Activated T-cell treated with anti-CD3 and anti-CD28 coated beads, Interleukin-2, amount 50 U/mL, for 4 hours (primary cell): ENCODE measurements at places on chromosomes 1 and 21. TPM values are rescaled to one million over a fixed set of nuclear protein-coding genes. Genes with fewer than 3 reads are reported as not detected.

- DNase-seq: no peak
These were observed 92.3 kb upstream of the NBPF6 start for GRCh38 chr1:108357802-108358201.

DNA sequence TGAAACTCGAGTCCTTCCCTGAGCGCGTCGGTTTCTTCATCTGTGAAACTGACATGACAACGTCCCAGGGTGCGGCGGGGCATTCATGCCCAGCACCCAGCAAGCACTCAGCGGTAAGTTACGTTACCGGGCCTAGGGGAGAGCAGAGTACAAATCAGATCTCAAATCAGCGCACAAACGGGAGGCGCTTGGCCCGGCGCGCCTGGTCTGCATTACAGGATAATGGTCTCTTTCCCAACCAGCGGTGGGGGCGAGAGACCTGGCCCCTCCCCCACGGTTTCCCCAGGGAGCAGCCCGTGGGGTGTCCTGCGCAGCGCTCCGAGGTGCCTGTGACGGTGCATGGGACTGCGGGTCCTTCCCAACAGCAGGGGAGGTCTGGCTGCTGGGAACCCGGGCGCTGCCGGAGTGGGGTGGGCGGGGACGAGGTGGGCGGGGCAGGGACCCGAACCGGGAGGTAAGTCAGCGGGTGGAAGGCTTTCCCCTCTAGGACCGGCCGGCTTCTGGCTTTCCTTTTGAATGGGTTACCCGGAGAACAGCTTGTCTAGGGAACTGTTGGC lies 1.0 kb downstream of the TMEM51 start:
- DNase-seq: no peak

DNA sequence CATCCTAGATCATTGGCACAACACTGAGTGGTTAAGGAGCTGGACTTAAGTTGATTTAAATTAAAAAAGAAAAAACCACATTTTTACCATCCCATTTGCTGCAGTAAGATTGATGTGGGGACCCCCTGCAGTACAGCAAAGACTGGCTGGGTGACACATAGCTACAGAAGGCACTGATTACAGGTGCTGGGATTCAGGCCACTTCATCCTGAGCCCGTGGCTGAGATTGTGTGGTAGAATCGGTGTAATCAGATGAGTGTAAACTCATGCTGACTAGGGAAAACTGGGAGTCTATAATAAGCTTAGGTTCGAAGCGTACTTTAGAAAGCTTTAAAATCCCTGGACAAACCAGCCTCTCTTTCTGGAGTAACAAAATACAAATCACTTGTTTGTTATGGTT lies 70.1 kb downstream of the SLC25A24 start:
- DNase-seq: no peak

DNA sequence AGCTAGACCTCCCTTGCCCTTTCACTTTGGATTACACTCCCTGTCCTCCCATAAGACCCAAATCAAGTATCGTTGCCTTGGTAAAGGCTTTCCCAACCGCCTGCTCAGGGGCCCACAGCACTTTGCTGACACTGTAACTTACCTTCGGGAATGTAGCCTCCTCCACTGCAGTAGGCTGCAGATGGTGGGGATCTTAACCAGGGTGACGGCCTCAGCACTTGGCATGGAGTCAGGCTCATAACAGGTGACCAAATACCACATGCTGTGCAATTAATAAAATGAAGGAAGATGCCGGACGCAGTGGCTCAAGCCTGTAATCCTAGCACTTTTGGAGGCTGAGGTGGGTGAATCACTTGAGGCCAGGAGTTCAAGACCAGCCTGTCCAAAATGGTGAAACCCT lies 88.7 kb upstream of the IRF2BP2 start:
- DNase-seq: no peak

GRCh38 chr1:164824542-164824941 lies 265.6 kb downstream of the PBX1 start:
- DNase-seq: no peak

The SH2D5 gene
- total RNA-seq: 2.1 TPM

- DNase-seq: no peak
These were observed 10.9 kb upstream of the IL20 start for GRCh38 chr1:206854401-206855129.

DNA sequence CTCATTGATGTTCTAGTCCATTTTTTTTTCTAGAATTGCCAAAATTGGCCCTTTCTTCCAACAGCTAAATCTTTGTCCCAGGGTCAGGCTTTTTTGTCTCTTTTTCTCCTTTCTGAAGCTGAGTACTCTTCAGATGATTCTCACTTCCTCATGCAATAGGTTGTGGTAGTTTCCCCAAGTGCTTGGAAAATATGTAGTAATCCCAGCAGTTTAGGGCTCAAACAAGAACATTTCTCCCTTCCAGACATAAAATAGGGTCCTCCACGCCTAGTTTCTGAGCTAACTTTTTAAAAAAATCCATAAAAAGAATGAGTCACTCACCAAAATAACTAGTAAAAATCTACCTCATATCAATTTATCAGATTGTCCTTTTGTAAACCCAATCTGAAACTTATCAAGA lies 10.0 kb upstream of the MCOLN3 start:
- no peak for DNase-seq

The LCK gene
- 187 TPM for total RNA-seq

The NMNAT2 gene
- total RNA-seq: not detected

DNA sequence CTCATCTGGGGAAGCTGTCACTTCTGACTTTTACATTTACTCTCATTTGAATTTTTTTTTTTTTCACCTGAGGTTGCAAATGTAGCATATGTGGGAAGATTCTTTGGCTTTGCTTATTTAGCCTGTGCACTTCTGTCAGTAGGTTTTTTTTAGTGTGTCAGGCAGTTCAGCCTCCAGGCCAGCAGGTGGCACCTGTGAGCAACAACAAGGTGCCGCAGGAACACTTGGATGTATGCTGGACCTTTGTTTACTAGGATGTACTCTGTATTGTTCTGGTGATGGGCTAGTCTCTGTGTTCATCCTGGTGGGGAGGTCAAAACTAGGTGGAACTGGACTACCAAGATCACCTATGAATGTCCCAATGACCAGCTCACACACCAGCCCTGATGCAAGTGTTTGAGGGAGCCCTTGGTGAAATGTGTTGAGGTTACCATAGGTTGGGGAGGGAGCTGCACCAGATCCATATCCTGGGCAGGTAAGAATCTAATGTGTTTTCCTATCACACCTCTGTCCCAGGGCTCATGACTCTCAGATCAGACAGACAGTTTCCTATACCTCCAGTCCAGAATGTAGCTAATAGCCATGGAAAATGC lies 618.2 kb downstream of the BRINP3 start:
- DNase-seq: no peak

DNA sequence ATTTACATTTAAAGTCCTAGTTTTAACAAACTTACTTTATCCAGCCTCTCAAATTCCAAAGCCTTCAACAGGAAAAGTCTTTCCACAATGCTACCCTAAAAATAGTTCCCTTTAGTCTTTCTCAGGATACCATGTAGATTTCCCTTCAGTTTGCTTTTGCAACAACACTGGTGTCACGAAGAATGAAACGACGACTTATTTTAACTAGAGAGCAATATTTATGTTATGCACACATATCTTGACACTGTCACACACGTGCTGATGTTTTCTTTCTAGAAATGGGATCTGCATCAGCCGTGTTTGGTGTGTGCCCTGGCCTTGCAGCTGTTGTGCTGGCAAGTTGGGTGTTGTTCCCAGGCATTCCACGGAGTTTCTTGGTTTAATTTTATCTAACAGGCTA lies 75.5 kb downstream of the SIPA1L2 start:
- DNase-seq: no peak

GRCh38 chr21:31298618-31299269 lies 45.3 kb downstream of the TIAM1 start:
- DNase-seq: no peak

DNA sequence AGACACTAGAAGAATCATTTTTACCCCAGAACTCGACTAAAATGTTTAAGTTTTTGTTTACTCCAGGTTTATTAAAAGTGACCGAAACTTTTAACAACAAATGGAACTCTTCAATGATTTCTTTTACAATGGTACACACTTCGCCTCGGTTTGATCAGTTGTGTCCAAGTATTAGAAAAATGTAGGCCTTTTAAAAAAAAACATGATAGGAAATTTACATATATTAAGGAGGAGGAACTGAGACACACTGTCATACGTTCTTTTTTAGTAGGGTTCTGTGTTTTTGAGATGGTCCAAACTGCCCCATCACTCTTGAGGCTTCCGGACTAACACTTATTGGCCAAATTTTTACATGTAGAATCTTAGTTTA lies 1.3 kb downstream of the PRDM2 start:
- no peak for DNase-seq

DNA sequence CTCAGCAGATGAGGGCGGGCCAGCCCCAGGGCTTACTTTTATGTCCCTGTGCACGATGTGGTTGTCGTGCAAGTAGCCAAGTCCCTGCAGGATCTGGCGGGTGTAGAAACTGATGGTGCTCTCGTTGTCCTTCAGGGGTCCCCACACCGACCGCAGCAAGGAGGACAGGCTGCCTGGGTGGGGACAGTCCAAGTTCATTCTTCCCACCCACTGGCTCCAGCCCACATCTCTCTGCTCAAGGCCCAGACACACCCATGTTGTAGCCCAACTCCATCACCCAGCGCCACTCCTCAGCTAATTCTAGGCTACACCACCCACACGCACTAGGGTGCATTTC lies 7.0 kb downstream of the MAP3K6 start:
- DNase-seq: no peak

GRCh38 chr1:186927884-186928283 lies 99.1 kb downstream of the PLA2G4A start:
- DNase-seq: no peak

- no peak for DNase-seq
These were observed 59.6 kb downstream of the PLA2G4A start for GRCh38 chr1:186888367-186888766.

- DNase-seq: no peak
These were observed 4.7 kb downstream of the PGBD5 start for GRCh38 chr1:230421481-230421880.

The SETD4 gene
- 18.8 TPM for total RNA-seq

DNA sequence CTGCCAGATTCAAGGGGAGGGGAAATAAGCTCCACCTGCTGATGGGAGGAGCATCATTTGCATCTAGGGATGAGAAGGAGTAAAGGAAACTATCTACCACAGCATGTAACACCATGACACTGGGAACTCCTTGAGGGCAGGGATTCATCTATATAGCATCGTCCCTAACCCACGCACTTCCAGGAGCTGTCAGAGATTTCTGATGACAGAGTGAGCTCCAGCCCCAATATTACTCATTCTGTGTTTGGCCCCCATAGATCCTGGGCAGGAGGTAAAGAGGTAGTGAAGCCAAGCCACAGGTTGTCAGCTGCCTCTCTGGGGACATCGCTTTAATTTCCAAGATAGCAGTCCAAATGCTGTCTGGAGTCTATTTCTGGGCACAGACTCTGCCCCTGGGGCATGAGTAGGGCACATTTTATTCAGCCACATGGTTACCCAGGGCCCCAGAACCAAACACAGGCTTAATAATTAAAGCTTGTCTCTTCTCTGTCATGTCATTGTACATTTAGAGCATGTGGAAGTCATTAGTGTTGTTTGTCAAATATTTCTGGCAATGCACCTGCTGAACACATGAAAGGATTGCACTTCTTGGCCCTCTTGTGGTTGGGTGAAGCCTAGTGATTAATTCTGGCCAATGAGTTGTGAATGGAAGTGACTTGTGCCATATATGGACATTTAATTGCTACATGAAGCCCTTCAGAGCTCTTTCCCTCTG lies 105.9 kb upstream of the POU3F1 start:
- no peak for DNase-seq

The GNAT2 gene
- total RNA-seq: 1.1 TPM

The HSD3B1 gene
- not detected for total RNA-seq

The ECE1 gene
- 149 TPM for total RNA-seq

GRCh38 chr1:49465486-49466185 lies 558.1 kb downstream of the AGBL4 start:
- no peak for DNase-seq
